ENCODE measurements at places on chromosomes 6 and 20.

DNA sequence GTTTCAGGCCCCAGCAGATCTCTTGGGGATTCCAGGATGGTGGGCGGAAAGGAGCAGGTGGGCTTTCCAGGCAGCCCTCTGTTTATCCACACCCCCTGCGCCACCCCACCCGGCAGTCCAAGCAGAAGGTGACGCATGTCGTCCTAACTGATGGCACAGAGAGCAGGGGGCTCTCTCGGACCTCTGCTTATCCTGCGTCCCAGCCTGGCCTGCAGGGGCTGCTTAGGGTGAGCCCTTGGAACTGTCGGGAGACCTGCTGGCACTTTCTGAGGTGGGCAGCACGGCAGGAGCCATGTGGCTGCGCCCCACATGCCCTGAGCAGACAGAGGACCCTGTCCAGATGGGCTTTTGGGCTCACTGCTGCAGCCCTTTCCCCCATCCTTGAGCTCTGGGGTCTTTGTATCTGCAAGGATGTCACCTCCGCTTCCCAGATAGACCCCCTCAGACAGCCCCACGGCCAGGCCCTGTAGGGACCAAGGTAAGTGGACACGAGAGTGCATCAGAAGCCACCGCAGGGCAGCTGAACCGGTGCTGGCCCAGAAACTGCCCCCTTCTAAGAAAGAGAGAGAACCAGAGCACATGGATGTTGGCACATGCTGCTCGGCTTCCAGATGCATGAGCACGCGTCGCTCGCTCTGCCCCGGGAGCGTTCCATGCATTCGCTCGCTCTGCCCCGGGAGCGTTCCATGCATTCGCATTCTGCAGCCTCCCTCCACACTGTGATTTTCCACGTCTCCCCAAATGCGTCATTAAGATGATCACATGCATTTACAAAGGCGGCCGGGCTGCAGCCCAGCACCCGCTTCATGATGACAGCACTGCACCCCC is 246.7 kb downstream of the TAF4 start:
- no peak for DNase-seq

DNA sequence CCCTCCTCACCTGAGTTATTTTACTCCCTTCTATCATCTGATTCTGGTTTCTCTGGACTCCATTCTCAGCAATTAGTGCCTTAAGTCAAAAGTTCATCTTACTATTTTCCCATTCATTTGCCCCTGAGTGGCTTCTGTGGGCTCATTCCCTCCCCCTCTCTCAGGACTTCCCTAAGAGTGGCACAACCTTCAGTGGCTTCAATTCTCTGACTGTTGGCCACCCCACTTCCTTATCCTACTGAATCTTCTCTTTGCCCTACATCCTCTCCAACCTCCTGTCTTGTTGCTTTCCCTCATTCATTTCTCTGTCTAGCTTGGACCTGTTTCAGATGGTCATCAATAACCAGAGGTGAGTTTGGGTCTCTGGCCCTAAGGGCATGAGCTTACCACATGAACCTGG is 61.1 kb upstream of the GLP1R start:
- no peak for DNase-seq

GRCh38 chr6:39102071-39102820 is 12.7 kb downstream of the SAYSD1 start:
- no peak for DNase-seq

DNA sequence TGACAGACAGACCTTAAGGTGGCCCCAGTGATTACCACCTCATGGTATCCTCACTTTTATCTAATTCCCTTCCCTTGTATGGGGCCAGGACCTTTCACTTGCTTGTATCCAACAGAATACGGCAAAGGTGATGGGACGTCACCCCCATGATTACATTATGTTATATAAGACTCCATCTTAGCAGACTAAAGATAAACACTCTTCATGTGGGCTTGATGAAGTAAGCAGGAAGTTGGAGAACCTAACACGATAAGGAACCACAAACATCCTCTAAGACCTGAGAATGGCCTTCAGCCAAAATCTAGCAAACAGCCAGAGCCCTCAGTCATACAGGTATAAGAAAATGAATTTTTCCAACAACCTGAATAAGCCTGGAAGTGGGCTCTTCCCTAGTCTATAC is 8.0 kb downstream of the SLC17A3 start:
- DNase-seq = no peak

DNA sequence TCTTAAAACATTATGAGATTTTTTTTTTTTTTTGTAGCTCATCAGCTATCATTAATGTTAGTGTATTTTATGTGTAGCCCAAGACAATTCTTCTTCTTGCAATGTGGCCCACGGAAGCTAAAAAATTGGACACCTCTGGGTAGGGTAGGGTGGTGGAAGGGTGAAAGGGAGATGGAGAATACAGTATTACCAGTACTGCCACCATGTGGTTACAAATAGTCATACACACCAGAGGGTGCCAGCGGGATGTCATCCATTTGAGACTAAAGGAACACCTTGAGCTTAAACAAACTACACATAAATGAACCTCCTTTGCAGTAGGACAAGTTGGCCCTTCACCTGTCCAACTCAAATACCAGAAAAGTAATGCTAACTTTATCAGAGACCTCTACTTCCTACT is 601.9 kb downstream of the HTR1B start:
- DNase-seq = no peak

- no peak for DNase-seq
Observed at GRCh38 chr6:15901141-15902115, 227.5 kb upstream of the MYLIP start.

- DNase-seq = no peak
Observed at GRCh38 chr6:89611666-89612065, 26.9 kb downstream of the LYRM2 start.

DNA sequence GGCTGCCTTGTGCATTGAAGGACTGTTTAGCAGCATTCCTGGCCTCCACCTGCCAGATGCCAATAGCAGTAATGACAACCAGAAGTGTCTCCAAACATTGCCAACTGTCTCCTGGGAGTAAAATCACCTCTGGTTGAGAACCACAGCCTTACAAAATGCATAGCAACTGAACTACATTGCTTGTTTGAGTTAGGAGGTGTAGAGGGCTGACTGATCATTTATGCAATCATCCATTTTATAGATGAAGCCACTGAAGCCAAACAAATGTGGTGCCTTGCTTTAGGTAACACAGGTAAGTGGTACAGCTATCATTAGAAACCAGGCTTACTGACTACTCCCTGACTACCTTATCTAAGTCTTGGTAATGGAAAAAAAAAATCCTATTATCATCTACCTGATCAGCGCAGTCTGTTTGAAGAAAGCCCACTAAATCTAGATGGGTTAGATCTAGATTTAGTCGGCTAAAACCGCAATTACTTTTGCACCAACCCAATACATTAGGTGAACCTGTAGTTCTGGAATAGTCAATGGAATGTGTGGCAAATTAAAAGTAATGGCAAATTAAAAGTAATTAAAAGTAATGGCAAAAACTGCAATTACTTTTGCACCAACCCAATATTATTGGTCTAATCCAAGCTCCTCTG is 47.7 kb upstream of the F13A1 start:
- DNase-seq = no peak

GRCh38 chr6:130720076-130720715 is 107.0 kb upstream of the SMLR1 start:
- DNase-seq = no peak

- no peak for DNase-seq
Observed at GRCh38 chr6:43740321-43740960, 29.6 kb upstream of the VEGFA start.

DNA sequence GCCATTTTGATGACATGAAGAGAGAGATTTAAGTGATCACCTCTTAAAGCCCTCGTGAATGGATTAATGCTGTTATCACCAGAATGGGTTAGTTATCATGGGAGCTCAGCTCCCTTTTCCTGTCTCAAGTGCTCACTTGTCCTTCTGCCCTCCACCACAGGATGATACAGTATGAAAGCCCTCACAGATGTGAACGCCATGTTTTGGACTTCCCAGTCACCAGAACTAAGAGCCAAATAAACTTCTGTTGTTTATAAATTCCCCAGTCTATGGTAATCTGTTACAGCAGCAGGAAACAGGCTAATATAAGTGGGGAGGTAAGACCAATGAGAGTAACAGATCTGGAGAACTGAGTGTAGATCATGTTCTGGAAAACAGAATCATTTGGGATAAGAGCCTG is 493.2 kb downstream of the CDKAL1 start:
- DNase-seq = no peak

DNA sequence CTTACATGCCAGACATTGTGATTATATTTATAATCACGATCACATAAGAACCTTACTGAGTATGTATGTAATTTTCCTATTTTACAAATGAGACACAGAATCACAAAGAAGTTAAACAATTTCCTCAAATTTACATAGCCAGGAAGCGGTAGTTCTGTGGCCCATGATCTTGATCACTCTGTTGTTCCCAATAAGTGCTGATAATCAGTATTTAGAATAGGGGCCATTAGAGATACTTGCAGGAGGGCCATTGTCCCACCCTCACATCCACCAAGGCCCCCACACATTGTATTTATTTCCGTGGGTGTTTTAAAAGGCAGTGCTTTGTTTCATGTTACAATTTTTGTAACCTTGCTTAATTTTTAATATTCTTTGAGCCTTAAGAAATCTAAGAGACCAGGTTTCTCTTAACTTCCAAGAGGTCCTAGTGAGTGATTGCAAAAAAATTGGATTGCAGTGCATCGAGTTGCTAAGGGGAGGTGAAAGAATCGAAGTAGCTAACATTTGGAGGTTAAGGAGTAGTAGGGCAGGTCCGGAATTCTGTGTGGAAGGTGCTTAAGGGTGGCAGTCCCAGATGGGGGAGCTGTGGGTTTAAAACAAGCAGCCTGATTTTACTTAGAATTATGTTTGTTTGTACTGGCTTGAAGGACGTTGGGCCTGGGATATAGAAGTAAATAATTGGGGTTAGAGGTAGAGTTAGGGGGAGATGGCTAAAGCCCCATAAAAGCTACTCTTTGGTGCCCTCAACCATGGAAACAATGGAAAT is 339.4 kb downstream of the CDKAL1 start:
- DNase-seq = no peak

DNA sequence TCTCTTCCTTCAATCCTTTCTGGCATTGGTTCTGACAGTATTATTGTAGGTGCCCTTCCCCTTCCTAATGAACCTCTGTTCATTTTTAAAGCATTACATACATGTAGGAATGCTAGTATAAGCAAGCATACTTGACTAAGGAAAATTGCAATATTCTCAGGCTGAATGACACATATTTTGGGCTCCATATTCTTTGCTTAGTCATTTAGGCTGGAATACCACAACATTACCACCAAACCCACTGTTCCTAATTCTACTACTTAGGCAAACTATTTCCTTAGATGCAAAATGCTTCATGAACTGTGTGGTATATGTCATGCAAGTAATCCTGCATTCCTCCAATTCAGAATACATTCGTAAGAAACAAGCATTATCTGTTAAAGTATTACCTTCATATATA is 113.9 kb downstream of the PRDM1 start:
- DNase-seq = no peak

GRCh38 chr6:56435326-56435725 is 187.9 kb upstream of the COL21A1 start:
- no peak for DNase-seq

DNA sequence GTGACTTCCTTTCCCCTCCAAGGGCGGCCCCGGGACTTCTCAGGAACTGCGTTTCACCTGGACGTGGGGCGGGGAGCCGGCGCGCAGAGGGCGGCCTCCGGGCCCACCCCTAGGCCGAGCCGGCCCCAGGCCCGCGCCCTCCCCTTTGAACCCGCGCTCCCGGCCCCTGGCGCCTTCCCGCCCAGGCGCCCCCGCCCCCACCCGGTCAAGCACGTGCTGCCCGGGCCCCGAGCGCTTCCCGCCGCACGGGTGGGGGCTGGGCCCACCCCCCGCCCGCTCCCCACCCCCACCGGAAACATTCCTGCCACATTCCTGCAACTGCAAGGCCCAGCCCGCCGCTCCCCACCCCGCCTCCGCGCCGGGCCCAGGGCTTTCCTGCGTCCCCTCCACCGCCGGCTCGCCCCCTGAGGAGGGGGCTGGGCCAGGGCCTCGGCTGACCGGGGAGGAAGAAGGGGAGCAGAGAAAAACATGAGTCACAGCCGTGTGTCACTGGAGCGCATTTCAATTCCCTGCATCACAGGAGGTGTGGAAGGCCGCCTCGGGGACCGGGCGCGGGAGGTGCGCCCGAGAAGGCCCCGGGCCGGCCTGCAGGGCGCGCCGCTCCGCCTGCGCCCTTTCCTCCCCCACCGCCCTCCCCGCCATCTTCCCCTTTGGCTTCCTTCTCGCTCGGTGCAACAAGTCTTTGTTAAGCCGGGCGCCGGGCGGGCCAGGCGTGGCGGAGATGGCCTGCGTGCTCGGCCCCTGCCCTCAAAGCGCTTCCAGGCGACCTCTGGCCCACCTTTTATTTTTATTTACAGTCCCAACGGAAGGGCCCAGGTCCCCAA is 1.2 kb upstream of the HMGA1 start:
- DNase-seq = no peak

- DNase-seq = no peak
Observed at GRCh38 chr6:155660251-155660977, 204.8 kb upstream of the NOX3 start.

DNA sequence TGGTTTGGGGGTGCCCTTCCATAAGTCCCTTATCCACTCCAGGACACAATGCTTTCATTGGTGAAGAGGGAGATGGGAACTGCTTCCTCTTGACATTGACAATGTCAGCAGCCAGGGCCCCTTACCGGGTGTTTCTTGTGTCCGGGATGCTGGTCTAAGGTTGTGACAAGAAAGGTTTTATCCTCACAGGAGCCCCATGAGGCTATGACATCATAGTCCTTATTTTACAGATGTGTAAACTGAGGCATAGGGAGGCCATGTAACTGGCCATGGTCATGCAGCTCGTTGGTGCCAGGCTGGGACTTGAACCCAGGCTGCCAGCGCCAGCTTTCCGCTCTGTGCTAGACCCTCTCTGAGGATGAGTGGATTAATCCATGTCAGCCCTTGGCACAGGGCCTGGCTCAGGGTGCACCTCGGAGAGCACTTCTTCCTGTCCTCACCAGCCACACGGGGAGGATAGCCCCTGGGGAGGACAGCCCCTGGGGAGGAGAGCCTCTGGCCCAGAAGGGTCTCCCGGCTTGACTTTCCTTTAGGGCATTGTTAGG is 157.3 kb downstream of the SYCP2 start:
- DNase-seq = no peak

GRCh38 chr20:62183426-62184142 is 756 bp downstream of the MTG2 start:
- DNase-seq = no peak

Measured in head of caudate nucleus (tissue), 42 donors.